ENCODE measurements at places on chromosomes 7 and 10. TPM values are rescaled to one million over a fixed set of nuclear protein-coding genes. Genes with fewer than 3 reads are reported as not detected.

The TMEM229A gene
- not detected for total RNA-seq

The AKR1C2 gene
- total RNA-seq, result not detected

The THNSL1 gene
- 3.8 TPM for total RNA-seq

The PLPP4 gene
- total RNA-seq, result not detected

The DMBT1 gene
- total RNA-seq, result not detected

The AS3MT gene
- total RNA-seq, result 0.68 TPM

The ZNF735 gene
- total RNA-seq, result not detected

The LRRD1 gene
- not detected for total RNA-seq

The INA gene
- 0.08 TPM for total RNA-seq

The ACTR3C gene
- total RNA-seq, result 4.6 TPM

The NME8 gene
- not detected for total RNA-seq

The HIPK2 gene
- total RNA-seq, result 17.0 TPM

The BTBD16 gene
- total RNA-seq, result not detected

The ZNF138 gene
- total RNA-seq, result 11.7 TPM

The UNC5B gene
- total RNA-seq, result 0.05 TPM

The C10orf90 gene
- not detected for total RNA-seq

The EBLN1 gene
- total RNA-seq, result not detected

The HNRNPA2B1 gene
- total RNA-seq, result 882 TPM

The DYNC1I1 gene
- total RNA-seq, result not detected

The UTF1 gene
- total RNA-seq, result not detected

The LIPF gene
- total RNA-seq, result not detected

The PRR15 gene
- total RNA-seq, result not detected

The PON3 gene
- not detected for total RNA-seq

The COX15 gene
- total RNA-seq, result 36.1 TPM

The GPR15LG gene
- not detected for total RNA-seq

The RALA gene
- 32.2 TPM for total RNA-seq

The SUN3 gene
- 0.97 TPM for total RNA-seq

The CD36 gene
- total RNA-seq, result not detected

The AKR1C8 gene
- 0.18 TPM for total RNA-seq

The OLAH gene
- 0.37 TPM for total RNA-seq

The ENO4 gene
- total RNA-seq, result not detected

The GRID1 gene
- total RNA-seq, result not detected

The BICC1 gene
- not detected for total RNA-seq

The HSPA14 gene
- 31.4 TPM for total RNA-seq

The TDRD1 gene
- not detected for total RNA-seq

The BAIAP2L1 gene
- 1.0 TPM for total RNA-seq

The NAT16 gene
- total RNA-seq, result not detected

All from activated CD8-positive, alpha-beta T cell treated with anti-CD3 and anti-CD28 coated beads, Interleukin-2, amount 10 ng/mL, durations not matched to agents 7 days and 5 days (primary cell).